Ovary (tissue), 10 donors: ENCODE measurements at places on chromosomes 7 and 10. TPM values are rescaled to one million over a fixed set of nuclear protein-coding genes. Genes with fewer than 3 reads are reported as not detected.

GRCh38 chr7:142548978-142549377 lies 200.3 kb upstream of the PRSS1 start:
- no peak for DNase-seq

DNA sequence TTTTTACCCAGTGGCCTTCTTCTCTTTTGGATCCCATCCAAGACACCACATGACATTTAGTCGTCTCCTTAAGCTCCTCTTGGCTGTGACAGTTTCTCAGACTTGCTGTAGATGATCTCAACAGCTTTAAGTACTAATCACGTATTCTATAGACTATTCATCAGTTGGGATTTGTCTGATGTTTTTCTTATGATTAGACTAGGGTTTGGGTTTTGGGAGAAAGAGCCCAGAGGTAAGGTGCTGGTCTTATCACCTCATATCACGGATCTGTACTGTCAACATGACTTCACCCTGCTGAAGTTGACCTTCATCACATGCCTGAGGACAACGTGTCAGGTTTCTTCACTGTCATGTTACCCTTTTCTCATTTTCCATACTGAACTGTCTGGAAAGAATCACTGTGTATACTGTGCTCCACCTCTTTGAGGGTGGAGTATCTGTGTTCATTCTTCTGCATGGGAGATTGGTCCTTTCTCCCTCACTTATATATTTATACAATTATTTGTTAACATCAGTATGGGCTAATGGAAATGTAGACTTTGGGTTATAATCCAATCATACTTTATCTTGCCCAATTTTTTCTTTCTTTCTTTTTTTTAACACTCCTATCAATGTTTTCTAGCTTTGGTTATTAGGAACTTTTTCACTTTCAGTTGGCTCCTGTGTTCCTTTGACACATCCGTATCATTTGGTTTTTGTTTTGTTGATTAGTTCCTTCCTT lies 6.4 kb upstream of the HKDC1 start:
- DNase-seq = no peak

Gene KNDC1
- 6.7 TPM for total RNA-seq

- no peak for DNase-seq
Observed at GRCh38 chr7:86926732-86927131, 132.7 kb downstream of the ELAPOR2 start.

Gene CFAP58
- total RNA-seq = 0.62 TPM

DNA sequence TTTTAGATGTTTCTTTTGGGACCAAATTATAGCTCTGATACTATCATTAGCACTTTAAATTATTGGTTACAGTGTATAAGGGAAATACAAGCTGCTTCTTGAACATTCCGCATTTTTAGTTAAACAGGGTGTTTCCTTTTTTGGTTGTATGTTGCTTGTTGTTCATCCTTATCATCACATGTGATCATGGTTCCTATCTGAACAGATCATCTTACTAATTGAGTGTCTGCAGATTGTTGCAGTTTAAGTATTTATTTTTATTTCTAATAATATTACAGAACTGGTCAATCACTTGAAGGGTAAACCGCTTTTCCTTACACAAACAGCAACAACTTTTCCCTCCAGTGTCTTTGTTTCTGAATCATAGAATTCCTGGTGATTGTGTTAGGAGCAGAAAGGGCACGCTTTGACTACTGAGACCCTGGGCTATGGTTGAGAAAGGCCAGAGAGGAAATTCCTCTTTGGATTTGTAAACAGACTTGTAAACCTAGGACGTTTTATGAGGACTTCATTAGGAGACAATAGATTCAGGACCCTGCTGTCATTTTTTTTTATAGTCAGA lies 37.2 kb downstream of the CHN2 start:
- DNase-seq = no peak

Gene LIPF
- total RNA-seq = not detected
